Left ventricle myocardium superior (tissue), 1 donor: ENCODE measurements at places on chromosomes 2 and 18. TPM values are rescaled to one million over a fixed set of nuclear protein-coding genes. Genes with fewer than 3 reads are reported as not detected.

SH3RF3 gene
- total RNA-seq = 7.4 TPM

UNC80 gene
- not detected for total RNA-seq

AGXT gene
- 0.12 TPM for total RNA-seq

CCDC178 gene
- 0.55 TPM for total RNA-seq

OSR1 gene
- 8.0 TPM for total RNA-seq

NYAP2 gene
- total RNA-seq = not detected

CRYGD gene
- total RNA-seq = not detected

EFR3B gene
- total RNA-seq = 4.2 TPM

MC5R gene
- total RNA-seq = not detected

C2orf78 gene
- total RNA-seq = not detected

RFX8 gene
- total RNA-seq = not detected

LBX2 gene
- 0.52 TPM for total RNA-seq

ELP2 gene
- total RNA-seq = 59.5 TPM

RAPGEF4 gene
- 16.6 TPM for total RNA-seq

COL5A2 gene
- total RNA-seq = 8.1 TPM

NEU2 gene
- total RNA-seq = not detected

MAT2A gene
- 130 TPM for total RNA-seq

MERTK gene
- total RNA-seq = 5.0 TPM

BMP10 gene
- total RNA-seq = 0.25 TPM

UGT1A10 gene
- not detected for total RNA-seq

RNF125 gene
- total RNA-seq = 3.4 TPM

TMEM182 gene
- total RNA-seq = 176 TPM

VSNL1 gene
- total RNA-seq = 18.6 TPM

ALPG gene
- total RNA-seq = not detected

CIB4 gene
- not detected for total RNA-seq

SP140 gene
- 0.47 TPM for total RNA-seq

TMEM169 gene
- 0.15 TPM for total RNA-seq

LGALSL gene
- total RNA-seq = 5.8 TPM

COL3A1 gene
- total RNA-seq = 51.8 TPM

CNPPD1 gene
- 65.0 TPM for total RNA-seq

CYRIA gene
- total RNA-seq = 4.6 TPM

DPYSL5 gene
- total RNA-seq = not detected

ABCG8 gene
- total RNA-seq = not detected

GBX2 gene
- not detected for total RNA-seq

ASXL3 gene
- total RNA-seq = 4.3 TPM

PAIP2B gene
- 78.1 TPM for total RNA-seq

SERPINB3 gene
- total RNA-seq = not detected

GCG gene
- not detected for total RNA-seq

GPR55 gene
- not detected for total RNA-seq

TLX2 gene
- not detected for total RNA-seq

ACVR1C gene
- total RNA-seq = 0.32 TPM

CXCR1 gene
- 0.69 TPM for total RNA-seq

PTCD3 gene
- total RNA-seq = 158 TPM

RNU2-63P gene
- total RNA-seq = not detected

ARHGAP25 gene
- total RNA-seq = 5.4 TPM

PNO1 gene
- 7.4 TPM for total RNA-seq

PLA2R1 gene
- total RNA-seq = 2.9 TPM

ZNF804A gene
- 0.07 TPM for total RNA-seq

MC4R gene
- total RNA-seq = not detected
